Fibroblast of the aortic adventitia (primary cell): ENCODE measurements at places on chromosomes 7 and 10. TPM values are rescaled to one million over a fixed set of nuclear protein-coding genes. Genes with fewer than 3 reads are reported as not detected.

METTL27 gene
- 6.1 and 10.7 TPM in 2 replicates for total RNA-seq

TMEM184A gene
- not detected in 2 replicates for total RNA-seq

GSDME gene
- 43.3 and 59.9 TPM in 2 replicates for total RNA-seq

PTPRN2 gene
- 0.09 and 2.5 TPM in 2 replicates for total RNA-seq

HEPACAM2 gene
- not detected in 2 replicates for total RNA-seq

ANKMY2 gene
- 24.9 and 30.2 TPM in 2 replicates for total RNA-seq

ELMO1 gene
- 1.3 and 2.9 TPM in 2 replicates for total RNA-seq

CALML5 gene
- not detected in 2 replicates for total RNA-seq

NOD1 gene
- 7.5 and 14.8 TPM in 2 replicates for total RNA-seq

EEF1AKMT2 gene
- total RNA-seq, result 25.3 TPM in 2 replicates

GPC2 gene
- 1.2 and 4.5 TPM in 2 replicates for total RNA-seq

ABCB4 gene
- 0.81 TPM in 1 of 2 replicates, not detected in the other for total RNA-seq

COL1A2 gene
- total RNA-seq, result 4,453 and 32,213 TPM in 2 replicates

PRKAG2 gene
- total RNA-seq, result 9.6 and 10.0 TPM in 2 replicates

MTURN gene
- 29.8 and 67.8 TPM in 2 replicates for total RNA-seq

MRLN gene
- total RNA-seq, result not detected in 2 replicates

DYDC2 gene
- not detected in 2 replicates for total RNA-seq

DPP6 gene
- total RNA-seq, result not detected in 2 replicates
